ENCODE measurements at places on chromosomes 4 and X.
A peak's percentile ranks its signal among the peaks of the same experiment; 100 is the strongest.

- no peak for DNase-seq
Observed at GRCh38 chr4:1578251-1578773, 105.8 kb downstream of the FAM53A start.

DNA sequence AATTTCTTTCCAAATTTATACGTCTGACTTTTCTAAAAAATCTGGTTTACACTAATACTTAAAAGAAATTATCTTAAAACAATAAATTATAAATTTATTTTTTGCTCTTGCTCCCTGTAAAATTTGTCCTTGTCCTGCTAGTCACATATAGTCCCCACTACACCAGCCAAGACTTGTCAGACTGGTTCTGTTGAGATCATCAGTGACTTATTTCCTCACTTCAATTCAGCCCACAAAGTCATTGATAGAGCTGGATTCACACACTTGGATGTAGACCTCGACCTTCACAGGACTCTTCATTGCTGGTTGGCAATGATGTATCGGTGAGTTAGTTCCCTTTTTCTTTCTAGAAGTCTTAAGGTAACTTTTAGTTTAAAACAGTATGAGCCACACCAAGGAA is at the start of gene TMPRSS11E:
TSS of gene TMPRSS11E (plus strand) at position 263 of the 400 bp plus-strand sequence. CDS start at position 313, 50 bp downstream.
- DNase-seq: no peak

- DNase-seq: no peak
Observed at GRCh38 chrX:141641138-141641537, 51.6 kb downstream of the SPANXA2 start.

DNA sequence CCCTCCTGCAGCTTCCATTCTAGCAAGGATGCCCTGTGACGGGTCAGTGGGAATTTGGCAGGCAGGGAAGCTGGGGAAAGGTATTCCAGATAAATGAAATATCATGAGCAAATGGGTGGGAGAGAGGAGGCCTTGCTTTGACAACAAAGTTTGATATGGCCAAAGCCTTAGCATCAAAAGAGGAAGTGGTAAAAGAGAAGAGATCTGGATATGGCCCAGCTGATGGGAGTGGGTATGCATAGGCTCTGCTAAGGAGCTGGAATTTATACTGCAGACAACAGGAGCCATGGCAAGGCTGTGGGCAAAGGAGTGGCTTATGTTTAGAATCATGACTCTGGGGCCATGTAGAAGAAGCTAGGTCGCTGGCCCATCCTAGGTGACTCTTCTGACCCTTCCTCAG is 89.2 kb downstream of the PJA1 start:
- no peak for DNase-seq

- DNase-seq: no peak
Observed at GRCh38 chr4:174707051-174707676, 121.9 kb downstream of the GLRA3 start.

GRCh38 chr4:153518637-153519389 is 52.7 kb downstream of the TMEM131L start:
- DNase-seq: no peak

- peak; percentile 8 for DNase-seq
Observed at GRCh38 chr4:58247792-58248191, 1137.6 kb upstream of the IGFBP7 start.

GRCh38 chr4:166460769-166461550 is 587.9 kb downstream of the TLL1 start:
- peak; percentile 45 for DNase-seq

GRCh38 chr4:87026800-87027495 is 92.1 kb downstream of the AFF1 start:
- no peak for DNase-seq

DNA sequence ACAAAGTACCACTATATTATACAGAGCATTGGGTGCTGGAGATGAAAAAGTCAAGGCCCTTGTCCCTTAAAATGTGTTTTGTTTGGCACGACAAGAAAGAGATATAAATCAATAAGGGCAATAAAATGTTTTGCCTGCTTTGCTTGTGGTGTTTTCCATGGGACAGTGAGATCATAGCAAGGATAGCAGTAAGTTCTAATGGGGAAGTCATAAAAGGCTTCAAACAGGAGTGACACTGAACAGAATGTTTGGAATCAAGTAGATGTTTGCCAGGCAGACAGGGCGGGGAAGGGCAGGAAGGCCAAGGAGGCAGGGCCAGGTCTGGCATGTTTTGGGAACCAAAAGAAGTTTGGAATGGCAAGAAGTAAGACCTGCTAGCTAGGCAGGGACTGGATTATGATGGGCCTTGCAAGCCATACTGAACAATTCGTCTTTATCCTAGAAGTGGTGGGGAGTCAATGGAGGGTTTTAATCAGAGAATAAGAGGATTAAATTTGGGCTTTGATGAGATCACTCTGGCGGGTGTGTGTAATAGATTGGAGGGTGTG is 16.4 kb downstream of the FGF2 start:
- no peak for DNase-seq

DNA sequence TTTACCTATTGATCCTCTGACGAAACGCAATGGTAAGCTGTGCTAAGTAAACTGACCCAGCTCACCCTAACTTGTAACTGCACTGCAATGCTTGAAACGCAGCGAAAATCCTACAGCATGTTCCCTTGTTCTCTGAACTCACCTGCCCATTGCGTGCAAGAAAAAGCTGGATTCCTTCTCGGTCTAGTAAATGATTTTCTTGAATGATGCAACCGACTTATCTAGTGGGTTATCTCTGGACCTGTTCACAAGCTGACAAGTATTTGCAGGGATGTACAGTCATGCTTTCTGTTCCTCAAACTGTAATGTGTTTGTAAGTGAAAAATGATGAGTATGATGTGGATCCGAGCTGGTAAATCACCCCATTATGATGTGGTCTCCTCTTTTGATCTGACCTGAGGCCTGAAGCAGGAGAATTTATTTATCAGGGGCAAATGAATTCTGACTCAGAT is 140.1 kb downstream of the BTC start:
- DNase-seq: no peak

DNA sequence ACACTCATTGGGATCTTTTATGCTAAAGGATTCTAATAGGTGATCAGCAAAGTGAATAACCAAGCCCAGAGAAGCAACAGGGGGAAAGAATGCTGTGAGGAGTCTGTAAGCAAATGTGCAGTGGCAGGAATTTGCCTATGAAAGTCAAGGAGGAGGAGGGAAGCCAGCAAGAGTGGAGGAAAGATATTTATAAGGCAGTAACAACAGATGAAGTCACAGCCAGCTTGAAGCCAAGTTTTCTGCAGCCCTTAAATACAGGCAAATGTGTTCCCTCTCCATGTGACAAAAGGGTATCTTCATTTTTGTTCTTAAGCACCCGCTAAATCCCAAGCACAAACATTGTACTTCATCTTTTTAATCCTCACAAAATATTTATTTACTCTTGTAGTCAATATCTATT is 275.0 kb upstream of the CLNK start:
- no peak for DNase-seq

- no peak for DNase-seq
Observed at GRCh38 chrX:52424656-52425055, 55.8 kb downstream of the XAGE2 start.

DNA sequence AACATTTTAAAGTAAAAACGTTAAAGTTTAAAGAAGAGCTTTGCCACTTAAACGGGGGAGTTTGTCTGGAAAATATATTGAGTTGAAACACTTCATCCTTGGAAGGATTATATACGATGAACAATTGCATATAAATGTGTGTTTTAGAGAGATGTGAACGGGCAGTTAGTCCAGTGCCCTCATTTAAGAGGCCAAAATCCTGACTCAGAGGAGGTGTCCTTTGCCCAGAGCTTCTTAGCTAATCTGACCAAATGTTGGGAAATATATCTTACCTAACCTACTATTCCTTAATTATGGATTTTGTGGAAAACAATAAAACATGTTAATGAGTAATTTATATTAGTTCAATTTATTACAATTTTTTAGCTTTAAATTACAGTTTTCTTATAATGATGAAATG is 327.2 kb upstream of the DIPK2B start:
- no peak for DNase-seq

- no peak for DNase-seq
Observed at GRCh38 chr4:185845966-185846365, 34.0 kb upstream of the SORBS2 start.

GRCh38 chr4:146291313-146291712 is 77.0 kb downstream of the REELD1 start:
- no peak for DNase-seq

GRCh38 chrX:71183341-71183740 is 38.7 kb downstream of the NLGN3 start:
- no peak for DNase-seq

GRCh38 chr4:56768316-56768715 is 53.2 kb downstream of the SPINK2 start:
- no peak for DNase-seq

GRCh38 chr4:156191044-156191781 is 237.5 kb upstream of the CTSO start:
- DNase-seq: no peak

DNA sequence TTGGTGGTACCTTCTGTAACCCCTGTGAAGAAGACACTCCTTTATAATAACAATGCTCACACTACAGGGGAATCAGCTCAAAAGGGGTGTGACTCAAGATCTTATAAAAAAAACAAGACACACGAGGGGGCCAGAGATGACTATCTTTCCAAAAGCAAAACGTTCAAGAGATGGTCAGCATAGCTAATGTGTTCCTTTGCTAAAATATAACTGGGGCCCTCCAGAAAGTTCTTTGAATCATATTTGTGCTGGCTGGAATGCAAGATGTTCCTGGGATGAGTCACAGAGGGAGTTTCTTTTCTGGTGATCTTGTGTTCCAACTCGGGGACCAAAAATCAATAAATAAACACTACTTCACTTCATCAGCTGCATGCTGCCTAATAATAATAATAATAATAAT is 46.5 kb downstream of the RAI2 start:
- peak; percentile 4 for DNase-seq

GRCh38 chr4:13733817-13734216 is 106.3 kb upstream of the BOD1L1 start:
- no peak for DNase-seq

Measured in RWPE1 (cell line).